ENCODE measurements at places on chromosomes 7 and 10.

- DNase-seq, result no peak
These were observed 81.3 kb upstream of the UNC5B start for GRCh38 chr10:71131096-71131495.

DNA sequence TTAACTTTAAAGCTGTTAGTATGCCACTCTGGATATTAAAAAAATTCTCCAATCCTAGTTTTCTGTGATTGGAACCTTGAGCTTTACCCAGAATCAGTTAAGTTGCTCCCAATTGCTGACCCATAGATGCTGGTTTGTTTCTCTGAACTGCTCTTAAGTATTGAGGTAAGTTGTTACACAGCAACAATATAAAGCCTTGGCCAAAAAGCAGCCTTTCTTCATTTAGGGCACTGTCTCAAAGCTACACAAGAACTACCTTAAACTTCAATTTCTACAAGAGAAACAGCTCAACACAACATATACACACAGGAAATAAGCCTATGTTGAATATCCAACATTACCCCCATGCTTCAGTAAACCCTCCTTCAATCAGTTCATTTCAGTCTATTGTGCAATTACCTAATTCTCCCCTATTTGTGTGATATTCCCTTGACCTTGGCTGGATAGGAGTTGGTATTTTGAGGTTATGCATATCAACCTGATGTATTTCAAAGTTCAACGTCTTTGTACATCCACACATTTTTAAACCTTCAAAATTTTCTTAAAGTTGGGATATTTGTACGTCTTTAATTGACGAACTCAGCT lies 11.5 kb downstream of the HNRNPA2B1 start:
- no peak for DNase-seq

- DNase-seq, result no peak
These were observed 12.1 kb downstream of the ZNF467 start for GRCh38 chr7:149761307-149761706.

DNA sequence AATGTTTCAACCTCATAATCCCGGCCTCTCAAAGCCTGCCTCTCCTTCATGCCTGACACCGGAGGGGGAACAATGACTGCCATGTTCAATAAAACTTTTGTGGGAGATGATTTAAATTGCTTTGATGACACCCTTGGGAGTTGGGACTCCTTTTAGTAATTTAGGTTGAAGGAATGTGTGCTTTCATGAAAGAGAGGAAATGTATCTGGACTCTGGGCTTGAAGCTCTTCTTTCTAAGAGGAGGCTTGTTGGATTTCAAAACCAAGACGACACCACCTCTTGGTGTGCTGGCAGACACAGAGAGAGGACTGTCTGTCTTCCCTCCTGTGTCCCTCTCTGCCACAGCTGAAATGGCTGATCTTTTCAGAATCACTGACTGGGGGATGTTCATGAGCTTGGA lies 168.1 kb downstream of the GALNT17 start:
- DNase-seq, result no peak

- no peak for DNase-seq
These were observed 25.5 kb upstream of the CALN1 start for GRCh38 chr7:72437610-72438009.
